Dorsolateral prefrontal cortex (tissue), 122 donors: ENCODE measurements at places on chromosomes 7 and 10.

GRCh38 chr10:33134011-33134751 lies 176.2 kb upstream of the ITGB1 start:
- no peak for DNase-seq

- DNase-seq = no peak
Observed at GRCh38 chr10:63055705-63056104, 77.4 kb upstream of the NRBF2 start.

GRCh38 chr10:72567421-72567820 lies 58.5 kb downstream of the MICU1 start:
- DNase-seq = no peak

DNA sequence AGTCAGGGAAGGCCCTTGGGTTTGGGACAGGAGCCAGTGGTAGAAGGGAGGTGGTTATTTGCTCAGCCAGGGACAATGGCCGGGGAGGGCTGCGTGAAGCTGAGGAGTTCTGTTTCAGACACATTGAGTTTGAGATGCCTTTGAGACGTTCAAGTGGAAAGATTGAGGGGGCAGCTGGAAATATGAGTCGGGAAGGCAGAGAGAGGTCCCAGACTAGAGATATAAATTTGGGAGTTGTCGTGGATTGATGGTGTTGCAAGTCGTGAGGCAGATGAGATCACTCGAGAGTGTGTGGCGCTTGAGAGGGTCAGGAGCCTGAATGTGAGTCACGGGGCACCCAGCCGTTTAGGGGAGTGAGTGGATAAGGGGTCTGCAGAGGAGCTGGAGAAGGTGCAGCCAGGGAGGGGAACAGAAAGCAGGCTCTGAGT lies 73.3 kb downstream of the ZMIZ1 start:
- no peak for DNase-seq

GRCh38 chr7:30070052-30070451 lies 41.8 kb downstream of the PLEKHA8 start:
- DNase-seq = no peak

- DNase-seq = no peak
Observed at GRCh38 chr10:3046981-3047547, 20.3 kb upstream of the PFKP start.

GRCh38 chr7:107995184-107996071 lies 7.5 kb downstream of the LAMB1 start:
- no peak for DNase-seq

DNA sequence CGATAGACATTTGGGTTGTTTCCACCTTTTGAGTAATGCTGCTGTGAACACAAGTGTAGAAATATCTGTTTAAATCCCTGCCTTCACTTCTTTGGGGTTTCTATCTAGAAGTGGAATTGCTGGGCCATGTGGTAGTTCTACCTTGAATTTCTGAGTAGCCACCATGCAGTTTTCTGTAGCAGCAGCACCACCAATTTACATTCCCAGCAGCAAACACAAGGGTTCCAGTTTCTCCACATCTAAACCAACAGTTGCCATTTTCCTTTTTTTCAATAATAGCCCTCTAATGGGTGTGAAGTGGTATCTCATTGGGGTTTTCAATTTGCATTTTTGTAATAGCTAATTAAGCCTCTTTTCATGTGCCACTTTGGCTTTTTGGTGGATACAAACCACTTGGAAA lies 209.8 kb downstream of the CCDC3 start:
- DNase-seq = no peak

DNA sequence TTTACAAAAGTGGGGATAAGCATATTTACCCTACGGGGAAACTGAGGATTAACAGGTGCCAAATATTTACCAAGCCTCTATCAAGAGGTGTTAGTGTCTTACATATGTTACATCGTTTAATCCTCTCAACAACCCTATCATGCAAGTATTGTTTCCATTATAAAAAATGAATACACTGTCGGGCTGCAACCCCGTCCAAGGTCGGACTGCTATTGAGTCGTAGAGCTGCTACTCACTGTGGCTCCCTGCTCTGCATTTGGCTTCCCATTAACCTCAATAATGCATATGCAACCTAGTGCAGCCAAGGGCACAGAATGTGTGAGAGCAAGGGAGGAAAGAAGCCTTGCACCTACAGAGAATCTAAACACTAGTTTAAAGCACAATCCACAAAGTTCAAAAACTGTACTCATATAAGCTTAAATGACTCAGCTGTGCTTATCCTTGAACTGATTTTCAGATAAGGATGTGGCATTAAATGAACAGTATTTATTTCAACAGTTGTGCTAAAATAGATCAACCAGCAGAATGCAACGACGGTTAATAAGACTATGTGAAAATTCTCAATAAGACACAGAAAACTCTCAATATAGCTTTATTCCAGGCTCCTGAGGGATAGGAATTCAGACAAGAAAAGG lies 49.9 kb downstream of the UBE2H start:
- DNase-seq = no peak

GRCh38 chr7:1024331-1024841 lies 20.0 kb upstream of the GPR146 start:
- no peak for DNase-seq

GRCh38 chr7:150824379-150825177 lies 24.0 kb downstream of the TMEM176A start:
- no peak for DNase-seq

GRCh38 chr7:672891-673290 lies 53.6 kb upstream of the DNAAF5 start:
- DNase-seq = peak; percentile 35

GRCh38 chr7:84701524-84702306 lies 485.1 kb downstream of the SEMA3D start:
- DNase-seq = no peak

DNA sequence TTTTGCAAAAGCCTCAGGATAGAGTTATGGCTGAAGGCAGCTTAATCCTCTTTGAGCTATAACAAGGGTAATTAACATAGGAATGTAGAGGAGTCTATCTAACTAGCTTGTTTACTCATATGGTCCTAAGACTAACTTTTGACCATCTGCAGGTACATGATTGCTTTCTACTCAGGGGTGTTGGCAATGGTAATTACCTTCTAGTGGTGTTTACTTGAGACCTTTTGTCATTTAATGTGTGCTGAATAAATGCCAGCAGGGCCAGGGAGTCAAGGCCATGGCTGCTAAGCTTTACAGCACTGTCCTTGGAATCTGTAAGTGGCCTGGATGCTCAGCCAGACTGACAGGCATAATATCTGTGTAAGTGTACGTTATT lies 1325.0 kb downstream of the XPNPEP1 start:
- DNase-seq = no peak

GRCh38 chr7:2782565-2782964 lies 61.5 kb downstream of the GNA12 start:
- DNase-seq = no peak

- DNase-seq = no peak
Observed at GRCh38 chr10:36198322-36198721, 556.2 kb upstream of the FZD8 start.

DNA sequence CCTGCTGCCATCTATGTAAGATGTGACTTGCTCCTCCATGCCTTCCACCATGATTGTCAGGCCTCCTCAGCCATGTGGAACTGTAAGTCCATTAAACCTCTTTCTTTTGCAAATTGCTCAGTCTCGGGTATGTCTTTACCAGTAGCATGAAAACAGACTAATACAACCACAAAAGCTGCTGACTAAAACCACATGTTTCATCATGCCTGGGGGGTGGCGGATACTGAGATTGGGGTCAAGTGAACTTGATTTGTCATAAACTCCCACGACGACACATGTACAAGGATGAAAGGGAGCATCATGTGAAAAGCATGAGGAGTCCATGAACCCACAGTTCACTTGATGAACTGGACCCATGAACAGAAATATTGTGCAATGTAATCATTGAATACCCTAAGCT lies 134.9 kb upstream of the ANK3 start:
- no peak for DNase-seq

GRCh38 chr10:12728494-12728893 lies 273.0 kb downstream of the CCDC3 start:
- peak; percentile 49 for DNase-seq

DNA sequence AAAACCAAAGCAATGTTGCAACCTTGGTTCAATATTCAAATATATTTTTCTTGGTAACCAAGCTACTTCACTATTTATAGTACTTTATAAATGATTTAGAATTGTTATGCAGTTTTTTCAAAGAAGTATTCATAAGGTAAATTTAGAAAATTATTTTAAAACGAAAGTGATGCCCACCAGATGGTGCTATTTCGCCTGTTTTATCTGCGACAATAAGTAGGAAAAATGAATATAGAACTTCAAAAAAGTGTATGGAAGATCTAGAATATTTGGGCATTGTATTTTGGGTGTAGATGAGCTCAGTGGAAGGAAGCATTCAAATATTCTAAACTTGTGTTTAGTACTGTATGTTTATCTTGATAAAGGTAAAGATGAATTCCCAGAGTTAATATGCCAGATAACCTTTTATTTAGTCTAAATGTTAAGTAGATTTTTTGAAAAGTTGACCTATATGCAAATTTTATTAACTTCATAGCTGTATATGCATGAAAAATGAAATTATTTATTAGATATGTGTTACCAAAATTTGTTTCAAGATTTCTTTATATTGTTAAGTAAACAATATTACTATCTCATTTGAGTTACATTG lies 93.2 kb downstream of the ADK start:
- DNase-seq = no peak

- no peak for DNase-seq
Observed at GRCh38 chr7:42107484-42108240, 129.3 kb downstream of the GLI3 start.

- no peak for DNase-seq
Observed at GRCh38 chr7:15967551-15967950, 281.1 kb upstream of the MEOX2 start.

DNA sequence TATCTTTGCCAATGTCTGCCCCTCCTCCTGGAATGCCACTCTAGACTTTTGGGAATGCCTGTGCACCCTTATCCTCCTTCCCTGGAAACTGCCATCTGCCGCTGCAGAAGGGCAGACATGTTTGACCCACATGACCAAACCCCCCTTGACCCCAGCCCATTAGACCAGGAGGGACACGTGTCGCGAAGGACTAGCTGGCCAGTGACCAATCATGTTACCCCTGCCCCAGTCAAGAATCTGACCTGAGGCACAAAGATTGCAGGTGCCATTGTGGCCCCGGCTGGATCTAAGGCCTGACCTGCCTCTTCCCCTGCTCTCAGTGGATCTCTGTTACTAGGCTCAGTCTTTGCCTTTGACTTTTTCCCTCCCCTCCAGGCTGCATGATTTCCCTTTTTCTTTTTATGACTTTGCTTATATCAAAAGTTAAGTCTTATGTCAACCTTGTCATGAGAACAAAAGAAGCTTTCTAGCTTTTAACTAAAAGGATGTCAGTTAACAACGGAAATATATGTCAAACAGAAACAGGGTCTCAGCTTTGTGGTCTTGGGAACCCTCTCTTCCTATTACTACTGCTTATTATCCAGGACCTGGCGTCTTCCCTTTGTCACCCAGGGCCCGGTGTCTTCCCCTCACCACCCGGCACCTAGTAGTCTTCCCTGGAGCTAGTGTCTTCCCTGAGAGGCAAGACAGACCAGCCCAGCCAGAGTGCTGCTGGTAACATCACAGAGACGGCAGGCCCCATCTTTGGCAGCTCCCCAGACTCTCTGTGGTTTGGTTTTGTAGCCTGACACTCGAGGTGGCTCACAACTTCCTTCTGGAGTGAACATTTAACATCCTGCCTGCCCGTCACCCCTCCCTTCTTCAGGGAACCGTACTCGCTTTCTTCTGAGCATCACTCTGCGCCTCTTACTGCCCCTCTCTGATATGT lies 24.4 kb upstream of the PPIF start:
- DNase-seq = no peak

- DNase-seq = no peak
Observed at GRCh38 chr7:47602272-47603004, 20.5 kb upstream of the TNS3 start.

GRCh38 chr7:114688443-114689055 lies 233.3 kb upstream of the MDFIC start:
- DNase-seq = no peak

- DNase-seq = no peak
Observed at GRCh38 chr10:102384053-102384452, 11.5 kb upstream of the NFKB2 start.
